ENCODE measurements at places on chromosomes 6 and 20.

DNA sequence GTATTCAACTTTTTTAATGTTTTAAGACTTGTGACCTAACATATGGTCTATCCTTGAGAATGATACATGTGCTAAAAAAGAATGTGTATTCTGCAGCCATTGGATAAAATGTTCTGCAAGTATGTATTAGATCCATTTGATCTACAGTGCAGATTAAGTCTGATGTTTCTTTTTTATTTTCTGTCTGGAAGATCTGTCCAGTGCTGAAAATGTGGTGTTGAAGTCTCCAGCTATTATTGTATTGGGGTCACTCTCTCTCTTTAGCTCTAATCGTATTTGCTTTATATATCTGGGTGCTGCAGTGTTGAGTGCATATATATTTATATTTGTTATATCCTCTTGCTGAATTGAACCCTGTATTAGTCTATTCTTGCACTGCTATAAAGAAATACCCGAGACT, 44.2 kb upstream of the TRIM39 start:
- DNase-seq: no peak

- no peak for DNase-seq
These were observed 298.2 kb downstream of the PAX1 start for GRCh38 chr20:22003680-22004079.

GRCh38 chr6:19502301-19502700, 334.9 kb upstream of the ID4 start:
- DNase-seq: no peak

GRCh38 chr6:37830225-37830624, 10.7 kb downstream of the ZFAND3 start:
- no peak for DNase-seq

- no peak for DNase-seq
These were observed 14.4 kb upstream of the RNF24 start for GRCh38 chr20:4029505-4030467.

DNA sequence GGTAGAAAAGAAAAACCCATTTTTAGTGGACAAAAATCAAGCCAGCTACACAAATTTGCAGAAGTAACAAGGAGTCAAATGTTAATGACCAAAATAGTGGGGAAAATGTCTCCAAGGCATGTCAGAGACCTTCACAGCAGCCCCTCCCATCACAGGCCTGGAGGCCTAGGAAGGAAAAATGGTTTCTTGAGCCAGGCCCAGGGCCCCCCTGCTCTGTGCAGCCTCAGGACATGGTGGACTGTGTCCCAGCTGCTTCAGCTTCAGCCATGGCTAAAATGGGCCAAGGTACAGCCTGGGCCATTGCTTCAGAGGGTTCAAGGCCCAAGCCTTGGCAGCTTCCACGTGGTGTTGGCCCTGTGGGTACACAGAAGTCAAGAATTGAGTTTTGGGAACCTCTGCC, 82.5 kb upstream of the CLVS2 start:
- DNase-seq: no peak

GRCh38 chr20:58303547-58303946, 6.0 kb upstream of the RAB22A start:
- no peak for DNase-seq

DNA sequence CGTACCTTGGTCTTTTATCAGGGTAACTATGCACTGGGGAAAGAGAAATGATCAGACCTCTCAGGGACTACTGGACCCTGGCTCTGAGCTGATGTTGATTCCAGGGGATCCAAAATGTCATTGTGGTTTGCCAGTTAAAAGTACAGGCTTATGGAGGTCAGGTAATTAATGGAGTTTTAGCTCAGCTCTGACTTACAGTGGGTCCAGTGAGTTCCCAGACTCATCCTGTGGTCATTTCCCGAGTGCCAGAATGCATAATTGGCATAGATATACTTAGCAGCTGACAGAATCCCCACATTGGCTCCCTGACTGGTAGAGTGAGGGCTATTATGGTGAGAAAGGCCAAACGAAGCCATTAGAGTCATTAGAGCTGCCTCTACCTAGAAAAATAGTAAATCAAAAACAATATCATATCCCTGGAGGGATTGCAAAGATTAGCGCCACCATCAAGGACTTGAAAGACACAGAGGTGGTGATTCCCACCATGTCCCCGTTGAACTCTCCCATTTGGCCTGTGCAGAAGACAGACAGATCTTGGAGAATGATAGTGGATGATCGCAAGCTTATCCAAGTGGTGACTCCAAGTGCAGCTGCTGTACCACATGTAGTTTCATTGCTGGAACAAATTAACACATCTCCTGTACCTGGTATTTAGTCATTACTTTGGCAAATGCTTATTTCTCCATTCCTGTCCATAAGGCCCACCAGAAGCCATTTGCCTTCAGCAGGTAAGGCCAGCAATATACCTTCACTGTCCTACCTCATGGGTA, 152.4 kb downstream of the THBS2 start:
- no peak for DNase-seq

GRCh38 chr6:38554700-38555413, 84.9 kb downstream of the BTBD9 start:
- no peak for DNase-seq

GRCh38 chr6:90429713-90430112, 133.1 kb upstream of the BACH2 start:
- DNase-seq: no peak

DNA sequence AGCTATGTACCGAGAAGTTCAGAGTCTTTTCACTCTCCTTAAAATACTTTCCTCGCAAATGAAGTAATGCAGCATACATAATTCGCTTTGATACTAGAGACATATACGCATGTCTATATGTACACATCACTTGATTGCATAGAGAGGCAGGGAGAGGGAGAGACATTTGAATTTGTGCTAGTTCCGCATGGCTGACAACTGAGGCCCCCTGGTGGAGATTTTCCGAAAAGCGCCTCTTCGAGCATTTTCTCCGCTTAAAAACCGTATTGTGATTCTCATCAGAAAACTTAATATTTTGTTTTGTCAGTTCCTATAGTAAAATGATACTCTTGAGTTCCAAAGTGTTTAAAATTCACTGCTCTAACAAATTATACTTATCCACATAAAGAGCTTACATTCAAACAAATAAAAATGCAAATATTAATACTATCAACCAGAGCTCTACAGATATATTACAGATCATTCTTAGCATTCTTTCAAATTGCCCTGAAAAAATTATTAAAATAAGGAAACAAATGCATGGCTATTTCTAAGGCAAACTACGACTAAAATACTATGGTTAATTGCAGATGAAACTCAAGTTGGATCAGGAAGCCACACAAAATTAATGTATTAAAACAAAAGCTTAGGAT, 637 bp downstream of the MYLK4 start:
- DNase-seq: peak; percentile 69

GRCh38 chr6:53011979-53012378, 16.9 kb upstream of the GSTA4 start:
- no peak for DNase-seq

DNA sequence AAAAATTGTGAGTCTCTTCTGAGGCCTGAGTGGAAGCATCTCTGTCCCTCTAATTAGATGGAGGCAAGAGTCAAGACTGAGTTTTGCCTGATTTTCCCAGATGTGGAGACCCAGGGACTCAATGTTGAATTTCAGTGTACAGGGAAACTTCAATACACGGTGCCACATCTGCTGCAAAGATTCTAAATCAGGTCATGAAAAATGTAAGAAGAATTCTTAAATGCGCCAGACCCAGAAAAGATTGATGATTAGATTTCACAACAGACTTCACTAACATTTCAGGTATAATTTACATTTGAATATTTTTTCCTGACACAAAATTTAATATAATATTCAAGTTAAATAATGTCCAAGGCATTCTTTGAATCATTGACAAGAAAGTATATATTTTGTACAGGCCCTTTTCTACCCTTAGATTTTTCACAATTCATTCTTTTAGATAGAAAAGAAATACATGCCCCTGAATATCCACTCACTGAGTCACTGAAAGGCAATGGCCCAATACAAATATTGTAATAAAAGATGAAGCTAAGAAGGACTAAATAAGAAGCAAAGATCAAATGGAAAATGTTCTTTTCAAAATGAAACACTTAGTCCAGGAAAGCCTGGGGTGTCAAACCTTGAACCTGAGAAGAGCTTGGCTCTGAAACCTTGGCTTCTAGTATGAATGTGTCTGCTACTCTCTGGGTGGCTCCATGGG, 18.2 kb upstream of the HDGFL1 start:
- no peak for DNase-seq
